Daoy (cell line): ENCODE measurements at places on chromosomes 4 and X. TPM values are rescaled to one million over a fixed set of nuclear protein-coding genes. Genes with fewer than 3 reads are reported as not detected.

ASB5 gene
- total RNA-seq = 0.57 and 0.65 TPM in 2 replicates

SOX3 gene
- total RNA-seq = not detected in 2 replicates

MFSD8 gene
- total RNA-seq = 18.2 and 30.5 TPM in 2 replicates

PPP1R2C gene
- not detected in 2 replicates for total RNA-seq

PNMA6A gene
- 1.6 and 3.4 TPM in 2 replicates for total RNA-seq

PDE5A gene
- 8.3 and 12.8 TPM in 2 replicates for total RNA-seq

OSTC gene
- total RNA-seq = 88.9 and 105 TPM in 2 replicates

TRMT10A gene
- total RNA-seq = 3.7 and 5.6 TPM in 2 replicates

SCD5 gene
- 6.3 and 6.6 TPM in 2 replicates for total RNA-seq

SMIM43 gene
- 0.29 TPM in 1 of 2 replicates, not detected in the other for total RNA-seq

NDP gene
- 0.06 TPM in 1 of 2 replicates, not detected in the other for total RNA-seq

PPBP gene
- not detected in 2 replicates for total RNA-seq

USP17L5 gene
- not detected in 2 replicates for total RNA-seq

ADRA2C gene
- total RNA-seq = 0.45 and 1.1 TPM in 2 replicates

ANOS1 gene
- not detected in 2 replicates for total RNA-seq

ARSJ gene
- 11.0 and 12.2 TPM in 2 replicates for total RNA-seq

CCNQ gene
- 37.3 and 41.5 TPM in 2 replicates for total RNA-seq

RRAGB gene
- total RNA-seq = 5.2 and 5.4 TPM in 2 replicates

SSX4 gene
- total RNA-seq = not detected in 2 replicates

MAN2B2 gene
- total RNA-seq = 5.8 and 6.7 TPM in 2 replicates

RS1 gene
- total RNA-seq = not detected in 2 replicates

ETDA gene
- not detected in 2 replicates for total RNA-seq

JCHAIN gene
- not detected in 2 replicates for total RNA-seq

LRP2BP gene
- 0.03 and 0.29 TPM in 2 replicates for total RNA-seq

MAGEC1 gene
- total RNA-seq = 3.9 and 6.7 TPM in 2 replicates

ARHGAP6 gene
- 0.36 TPM in 1 of 2 replicates, not detected in the other for total RNA-seq

SERTM2 gene
- not detected in 2 replicates for total RNA-seq

POF1B gene
- total RNA-seq = not detected in 2 replicates

EXOC1 gene
- 17.3 and 28.3 TPM in 2 replicates for total RNA-seq

GPR82 gene
- total RNA-seq = not detected in 2 replicates

CD40LG gene
- total RNA-seq = not detected in 2 replicates

DRP2 gene
- 0.34 and 0.65 TPM in 2 replicates for total RNA-seq

SOD3 gene
- total RNA-seq = 0.18 and 0.63 TPM in 2 replicates

GUCY1B1 gene
- total RNA-seq = 2.6 and 3.1 TPM in 2 replicates
